ENCODE measurements at places on chromosomes 2 and 18. TPM values are rescaled to one million over a fixed set of nuclear protein-coding genes. Genes with fewer than 3 reads are reported as not detected.

Gene IL18R1
- 4.9 TPM for total RNA-seq

Gene ZNF804A
- 1.2 TPM for total RNA-seq

Gene DNAJC5G
- total RNA-seq = 1.5 TPM

Gene POTEC
- not detected for total RNA-seq

Gene RMDN2
- total RNA-seq = 5.9 TPM

- no peak overlapping the region for H3K4me3 ChIP-seq
- no peaks in the 10 kb centered on the region for H3K27me3 ChIP-seq
- H3K4me1 ChIP-seq = peaks cover 15% of the 10 kb centered on the region
- H3K36me3 ChIP-seq = no peaks in the 10 kb centered on the region
Measured at GRCh38 chr2:128362889-128363228, 44.2 kb upstream of the HS6ST1 start.

GRCh38 chr18:72468021-72468710, 76.0 kb downstream of the CBLN2 start:
- H3K27me3 ChIP-seq = no peaks in the 10 kb centered on the region
- H3K4me3 ChIP-seq = no peak overlapping the region
- DNase-seq = no peak
- H3K4me1 ChIP-seq = no peaks in the 10 kb centered on the region
- no peaks in the 10 kb centered on the region for H3K36me3 ChIP-seq
- H3K27ac ChIP-seq = no peak overlapping the region

DNA sequence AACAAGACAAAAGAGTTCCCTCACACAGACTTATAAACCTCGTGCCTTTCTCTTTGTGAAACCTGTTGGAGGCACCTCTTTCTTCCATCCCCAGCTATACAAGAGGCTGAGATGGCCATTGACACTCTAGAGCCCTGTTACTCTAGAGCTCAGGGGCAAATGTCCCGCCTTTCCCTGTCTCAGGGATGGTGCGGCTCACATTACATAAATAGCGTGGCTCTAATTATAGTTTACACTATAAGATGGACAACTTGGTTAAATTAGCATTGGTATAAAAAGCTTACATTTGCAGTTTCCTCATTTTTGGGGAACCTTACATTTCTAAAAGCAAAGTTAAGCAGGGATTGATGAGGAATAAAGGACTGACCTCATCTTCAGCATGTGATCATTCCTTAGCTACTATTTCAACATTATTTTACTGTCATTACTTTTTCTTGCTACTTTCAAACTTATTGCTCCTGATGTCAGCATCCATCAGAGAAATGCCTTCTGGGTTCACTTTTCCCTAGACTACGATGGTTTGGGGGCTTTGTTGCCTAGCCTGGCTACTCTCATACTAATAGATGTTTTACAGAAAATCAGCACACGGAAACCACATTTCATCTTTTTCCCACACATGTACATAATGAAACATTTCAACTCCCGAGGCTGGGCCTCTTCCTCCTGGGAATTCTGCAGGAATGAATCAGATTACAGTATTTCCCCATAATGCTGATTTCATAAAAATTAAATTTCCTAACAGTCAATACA, 40.4 kb downstream of the FTCDNL1 start:
- H3K36me3 ChIP-seq = no peaks in the 10 kb centered on the region
- no peaks in the 10 kb centered on the region for H3K27me3 ChIP-seq

DNA sequence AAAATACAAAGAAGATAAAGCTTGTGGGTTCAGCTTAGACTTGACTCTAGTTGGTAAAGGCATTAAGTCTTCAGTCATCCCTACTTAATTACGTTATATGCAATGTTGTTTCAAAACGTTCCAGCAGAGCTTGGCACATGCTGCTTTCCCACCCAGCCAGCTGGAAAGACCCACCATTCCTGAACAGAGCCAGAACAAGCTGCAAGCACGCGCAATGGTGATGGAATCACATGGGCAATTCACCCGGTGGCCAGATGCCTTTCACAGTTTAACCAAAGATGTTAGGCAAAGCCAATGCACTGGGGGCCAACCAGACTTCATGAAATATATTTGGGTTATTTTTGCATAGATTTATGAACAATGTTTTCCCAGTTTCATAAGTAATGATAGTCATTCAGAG, 123.4 kb upstream of the CDH20 start:
- H3K27me3 ChIP-seq = no peaks in the 10 kb centered on the region
- DNase-seq = no peak
- no peaks in the 10 kb centered on the region for H3K4me1 ChIP-seq
- H3K36me3 ChIP-seq = no peaks in the 10 kb centered on the region
- no peak overlapping the region for H3K4me3 ChIP-seq

DNA sequence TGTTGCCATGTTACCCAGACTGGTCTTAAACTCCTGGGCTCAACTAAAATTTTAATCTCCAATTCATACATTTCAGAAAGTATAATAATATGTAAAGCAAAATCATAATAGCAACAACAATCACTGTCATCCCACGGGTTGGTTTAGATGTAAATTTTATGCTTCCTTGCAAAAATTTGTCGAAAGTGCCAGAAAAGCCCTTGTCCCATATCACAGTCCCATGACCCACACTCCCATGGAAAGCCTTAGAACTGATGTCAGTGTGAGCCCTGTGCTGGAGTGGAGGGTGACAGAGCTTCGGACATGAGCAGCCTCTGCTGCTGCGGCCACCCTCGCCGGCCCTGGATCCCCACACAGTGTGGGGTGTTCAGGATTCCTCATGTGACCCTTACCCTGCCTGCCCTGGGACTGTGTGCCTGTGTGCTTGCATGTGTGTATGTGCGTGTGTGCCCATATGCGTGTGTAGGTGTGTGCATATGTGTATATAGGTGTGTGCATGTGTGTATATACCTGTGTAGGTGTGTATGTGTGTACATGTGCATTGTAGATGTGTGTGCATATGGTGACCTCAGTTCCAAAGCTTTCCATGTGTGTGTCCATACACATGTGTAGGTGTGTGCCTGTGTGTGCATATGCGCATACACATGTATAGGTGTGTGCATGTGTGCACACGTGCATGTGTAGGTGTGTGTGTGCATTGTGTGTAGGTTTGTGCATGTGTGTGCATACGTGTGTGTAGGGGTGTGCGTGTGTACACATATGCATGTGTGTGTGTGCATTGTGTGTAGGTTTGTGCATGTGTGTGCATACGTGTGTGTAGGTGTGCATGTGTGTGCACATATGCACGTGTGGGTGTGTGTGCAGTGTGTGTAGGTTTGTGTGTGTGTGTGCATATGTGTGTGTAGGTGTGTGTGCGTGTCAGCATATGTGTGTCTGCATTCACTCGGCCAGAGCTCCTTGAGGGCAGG, 65.1 kb downstream of the HPCAL1 start:
- no peaks in the 10 kb centered on the region for H3K36me3 ChIP-seq
- H3K4me3 ChIP-seq = no peak overlapping the region
- H3K27me3 ChIP-seq = no peaks in the 10 kb centered on the region
- no peak for DNase-seq
- H3K27ac ChIP-seq = no peak overlapping the region

GRCh38 chr2:126976721-126977328, 78.1 kb downstream of the TEX51 start:
- no peaks in the 10 kb centered on the region for H3K36me3 ChIP-seq
- H3K4me3 ChIP-seq = no peak overlapping the region
- no peak overlapping the region for H3K27ac ChIP-seq
- peaks cover 7% of the 10 kb centered on the region for H3K4me1 ChIP-seq
- DNase-seq = no peak

DNA sequence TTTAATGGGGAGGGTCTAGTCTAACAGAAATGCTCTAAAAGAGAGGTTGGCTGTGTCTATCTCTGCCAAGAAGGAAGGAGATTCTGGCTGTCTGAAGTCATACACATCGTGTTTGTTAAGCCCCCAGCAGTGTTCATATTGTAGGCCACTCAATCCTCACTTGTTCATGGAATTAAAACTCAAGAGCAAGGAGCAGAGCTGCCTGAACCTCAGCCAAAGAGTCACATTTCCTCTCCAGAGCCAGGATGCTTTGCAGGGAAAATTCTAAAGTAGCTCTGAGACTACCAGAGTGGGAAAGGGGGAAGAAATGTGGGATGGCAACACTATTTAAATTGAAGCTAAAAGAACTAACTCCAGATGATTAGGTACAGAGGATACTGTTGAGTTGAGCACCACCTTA, 190.7 kb upstream of the CXCR4 start:
- DNase-seq = no peak
- H3K36me3 ChIP-seq = no peaks in the 10 kb centered on the region
- H3K27ac ChIP-seq = no peak overlapping the region
- H3K27me3 ChIP-seq = no peaks in the 10 kb centered on the region
- H3K4me1 ChIP-seq = no peaks in the 10 kb centered on the region

GRCh38 chr2:18446715-18447114, 113.7 kb downstream of the RDH14 start:
- no peak overlapping the region for H3K4me3 ChIP-seq
- no peaks in the 10 kb centered on the region for H3K27me3 ChIP-seq
- H3K36me3 ChIP-seq = no peaks in the 10 kb centered on the region
- H3K27ac ChIP-seq = no peak overlapping the region
- H3K4me1 ChIP-seq = peaks cover 8% of the 10 kb centered on the region
- no peak for DNase-seq

GRCh38 chr2:104863468-104864279, 9.8 kb downstream of the POU3F3 start:
- H3K36me3 ChIP-seq = no peaks in the 10 kb centered on the region
- no peak overlapping the region for H3K4me3 ChIP-seq
- H3K4me1 ChIP-seq = no peaks in the 10 kb centered on the region
- no peak for DNase-seq

DNA sequence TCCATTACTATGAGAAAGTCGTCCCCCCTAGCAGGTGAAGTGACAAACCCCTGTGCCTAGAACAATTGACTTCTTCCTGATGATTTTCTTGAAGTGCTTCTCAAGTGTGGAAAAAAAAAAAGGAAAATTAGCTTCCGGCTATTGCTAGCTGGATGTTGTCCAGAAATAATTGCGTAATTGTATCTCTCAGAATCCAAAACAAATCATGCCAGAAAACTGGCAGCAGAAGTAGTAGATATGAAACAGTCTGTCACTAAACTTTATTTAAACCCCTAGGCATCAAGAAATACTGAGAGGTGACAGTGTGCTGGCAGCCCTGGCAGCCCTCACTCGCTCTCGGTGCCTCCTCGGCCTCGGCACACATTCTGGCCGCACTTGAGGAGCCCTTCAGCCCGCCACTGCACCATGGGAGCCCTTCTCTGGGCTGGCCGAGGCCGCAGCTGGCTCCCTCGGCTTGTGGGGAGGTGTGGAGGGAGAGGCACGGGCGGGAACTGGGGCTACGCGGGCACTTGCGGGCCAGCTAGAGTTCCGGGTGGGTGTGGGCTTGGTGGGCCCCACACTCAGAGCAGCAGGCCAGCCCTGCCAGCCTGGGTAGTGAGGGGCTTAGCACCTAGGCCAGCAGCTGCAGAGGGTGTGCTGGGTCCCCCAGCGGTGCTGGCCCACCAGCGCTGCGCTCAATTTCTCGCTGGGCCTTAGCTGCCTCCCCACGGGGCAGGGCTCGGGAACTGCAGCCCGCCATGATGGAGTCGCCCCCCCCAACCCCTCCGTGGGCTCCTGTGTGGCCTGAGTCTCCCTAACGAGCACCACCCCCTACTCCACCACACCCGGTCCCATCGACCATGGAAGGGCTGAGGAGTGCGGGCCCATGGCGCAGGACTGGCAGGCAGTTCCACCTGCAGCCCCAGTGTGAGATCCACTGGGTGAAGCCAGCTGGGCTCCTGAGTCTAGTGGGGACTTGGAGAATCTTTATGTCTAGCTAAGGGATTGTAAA, 80.5 kb upstream of the ABCA12 start:
- H3K4me1 ChIP-seq = no peaks in the 10 kb centered on the region
- no peak overlapping the region for H3K4me3 ChIP-seq
- no peaks in the 10 kb centered on the region for H3K27me3 ChIP-seq
- no peaks in the 10 kb centered on the region for H3K36me3 ChIP-seq
- no peak for DNase-seq
- H3K27ac ChIP-seq = no peak overlapping the region

DNA sequence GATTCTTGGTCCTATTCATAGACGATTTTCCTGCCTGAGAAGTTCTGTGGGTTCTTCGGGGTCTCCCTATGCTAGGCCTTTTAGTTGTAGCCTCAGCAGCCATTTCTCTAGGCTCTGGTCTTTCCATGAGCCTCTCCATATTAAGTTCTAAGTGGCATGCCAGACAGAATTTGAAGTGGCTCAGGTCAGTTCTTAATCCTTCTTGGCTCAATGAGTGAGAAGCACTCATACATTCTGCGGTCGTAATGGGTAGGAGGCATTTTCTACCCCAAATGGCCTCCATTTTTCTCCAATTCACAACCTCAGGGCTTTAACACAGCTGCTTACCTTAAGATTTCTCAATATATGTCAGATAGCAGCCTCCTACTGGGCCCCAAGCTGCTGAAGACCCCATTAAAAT, 405.3 kb upstream of the GALNT5 start:
- DNase-seq = no peak
- H3K27me3 ChIP-seq = no peaks in the 10 kb centered on the region
- no peaks in the 10 kb centered on the region for H3K36me3 ChIP-seq
- no peaks in the 10 kb centered on the region for H3K4me1 ChIP-seq
- H3K27ac ChIP-seq = no peak overlapping the region

DNA sequence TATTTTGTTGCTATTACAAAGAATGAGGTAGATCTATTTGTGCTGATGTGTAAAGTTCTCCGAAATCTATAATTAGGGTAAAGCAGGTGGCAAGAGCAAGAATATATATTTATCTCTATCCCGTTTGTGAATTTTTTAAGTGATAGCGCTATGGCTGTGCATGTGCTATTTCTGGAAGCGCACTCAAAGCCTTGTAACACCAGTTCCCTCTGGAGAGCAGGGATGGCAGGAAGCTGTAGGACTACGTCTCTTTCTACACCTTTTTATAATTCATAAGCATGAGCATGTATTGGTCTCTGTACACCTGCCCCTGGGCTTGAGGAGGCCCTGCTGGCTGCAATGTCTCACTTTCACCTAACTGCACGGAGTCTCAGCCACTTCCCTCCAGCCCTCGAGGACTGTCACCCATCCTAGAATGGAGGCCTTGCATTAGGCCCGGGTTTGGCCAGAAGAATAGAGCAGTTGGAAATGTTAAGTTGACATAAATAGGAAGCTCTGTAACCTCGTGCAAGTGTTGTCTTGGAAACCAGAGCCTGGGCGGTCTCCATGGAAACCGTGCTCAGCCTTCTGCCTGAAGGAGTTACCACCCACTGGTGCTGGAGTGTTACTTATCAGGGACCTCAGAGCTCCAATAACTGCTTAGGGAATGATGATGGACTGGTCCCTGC, 20.9 kb downstream of the ITM2C start:
- no peaks in the 10 kb centered on the region for H3K27me3 ChIP-seq
- H3K27ac ChIP-seq = no peak overlapping the region
- no peak overlapping the region for H3K4me3 ChIP-seq

DNA sequence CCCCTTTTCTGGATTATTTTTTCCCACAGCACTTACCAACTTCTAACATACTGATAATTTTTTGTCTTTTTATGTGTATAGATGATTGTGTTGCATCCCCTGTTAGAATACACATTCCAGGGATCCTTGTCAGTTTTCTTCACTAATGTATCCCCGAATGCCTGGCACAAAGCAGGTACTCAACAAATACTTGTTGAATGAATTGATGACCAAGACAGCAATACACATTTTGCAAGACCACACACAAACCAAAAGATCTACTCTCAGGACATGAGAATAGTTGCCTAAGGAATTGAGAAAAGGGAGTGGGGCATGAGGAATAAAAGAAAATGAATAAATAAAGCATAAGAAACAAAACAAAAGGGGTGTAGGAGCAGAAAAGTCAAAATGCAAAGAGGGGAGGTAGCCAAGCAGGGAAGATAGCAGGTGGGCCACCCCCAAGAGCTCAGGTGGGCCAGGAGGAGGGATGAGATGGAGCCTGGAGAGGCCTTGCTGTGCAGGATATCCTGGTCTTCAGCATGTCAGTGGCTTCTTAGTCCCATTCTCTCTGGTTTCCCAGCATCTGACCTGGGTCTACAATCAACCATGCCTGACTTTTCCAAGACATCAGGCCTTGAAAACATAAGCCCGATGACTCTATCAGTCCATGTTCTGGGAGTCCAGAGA, 38.5 kb upstream of the FZD7 start:
- no peaks in the 10 kb centered on the region for H3K36me3 ChIP-seq
- H3K27me3 ChIP-seq = no peaks in the 10 kb centered on the region
- H3K4me1 ChIP-seq = peaks cover 19% of the 10 kb centered on the region
- H3K27ac ChIP-seq = no peak overlapping the region

Measured in vagina (tissue), 2 donors.